Fibroblast of lung (primary cell): ENCODE measurements at places on chromosomes 5 and 9. TPM values are rescaled to one million over a fixed set of nuclear protein-coding genes. Genes with fewer than 3 reads are reported as not detected.

MYO10 gene
- 82.2 and 95.5 TPM in 2 replicates for total RNA-seq

PCDHA1 gene
- under 0.01 TPM in 2 replicates for total RNA-seq

PCDHB8 gene
- 0.26 and 1.3 TPM in 2 replicates for total RNA-seq

HNRNPK gene
- total RNA-seq = 475 and 616 TPM in 2 replicates

PCDHGC3 gene
- total RNA-seq = 59.0 and 63.4 TPM in 2 replicates

SLC34A3 gene
- total RNA-seq = not detected in 2 replicates

PDE6A gene
- under 0.01 TPM in 2 replicates for total RNA-seq

ANKRD34B gene
- not detected in 2 replicates for total RNA-seq

TYRP1 gene
- total RNA-seq = 0.17 TPM in 1 of 2 replicates, not detected in the other

WDR36 gene
- 55.8 and 56.8 TPM in 2 replicates for total RNA-seq

OR13C4 gene
- not detected in 2 replicates for total RNA-seq

PPIP5K2 gene
- total RNA-seq = 41.6 and 42.1 TPM in 2 replicates

SPRY4 gene
- total RNA-seq = 4.5 and 4.9 TPM in 2 replicates
